Smooth muscle cell of the brain vasculature (primary cell): ENCODE measurements at places on chromosomes 16 and 17.

- no peak for DNase-seq
These were observed 37.8 kb downstream of the DCUN1D3 start for GRCh38 chr16:20862162-20862960.

GRCh38 chr17:73976147-73976546 is 227.3 kb upstream of the RPL38 start:
- DNase-seq = no peak

GRCh38 chr16:11589198-11589550 is 2.5 kb upstream of the LITAF start:
- DNase-seq = no peak

DNA sequence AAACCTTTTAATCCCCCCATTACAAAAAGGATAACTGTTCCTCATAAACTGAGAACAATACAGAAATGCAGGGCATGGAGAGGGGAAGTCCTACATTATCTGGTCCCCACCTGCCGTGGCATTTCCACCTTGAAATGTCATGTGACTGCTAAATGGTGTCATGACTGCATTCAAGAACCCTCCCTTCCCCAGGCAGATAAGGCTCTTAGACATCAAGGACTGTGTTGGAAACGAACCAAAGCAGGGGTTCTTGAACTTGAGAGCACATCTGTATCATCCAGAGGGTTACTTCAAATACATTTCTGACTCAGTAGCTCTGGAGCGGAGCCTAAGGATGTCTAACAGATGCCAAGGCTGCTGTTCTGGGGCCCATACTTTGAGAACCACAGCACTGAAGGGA is 18.4 kb downstream of the CMTM3 start:
- DNase-seq = no peak
